ENCODE measurements at places on chromosomes 2 and 18. TPM values are rescaled to one million over a fixed set of nuclear protein-coding genes. Genes with fewer than 3 reads are reported as not detected.

ZSWIM2 gene
- total RNA-seq: not detected

DNA sequence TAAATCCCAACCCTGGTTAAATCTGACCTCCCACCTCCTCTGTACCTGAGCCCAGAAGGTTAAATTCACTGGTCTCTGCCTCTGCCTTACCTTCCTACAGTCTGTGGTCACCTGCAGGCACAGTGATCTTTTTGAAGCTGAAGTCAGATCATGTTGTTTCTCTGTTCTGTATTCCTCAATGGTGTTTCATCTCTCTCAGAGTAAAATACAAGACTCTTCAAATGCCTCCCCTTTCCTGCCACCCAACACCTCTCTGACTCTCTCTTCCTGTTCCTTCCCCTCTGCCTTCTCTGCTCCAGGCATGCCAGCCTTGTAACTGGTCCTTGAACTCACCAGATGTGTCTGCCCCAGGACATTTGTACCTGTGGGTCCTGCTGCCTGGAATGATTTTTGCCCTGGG lies 219.3 kb downstream of the UXS1 start:
- no peak for DNase-seq

DNA sequence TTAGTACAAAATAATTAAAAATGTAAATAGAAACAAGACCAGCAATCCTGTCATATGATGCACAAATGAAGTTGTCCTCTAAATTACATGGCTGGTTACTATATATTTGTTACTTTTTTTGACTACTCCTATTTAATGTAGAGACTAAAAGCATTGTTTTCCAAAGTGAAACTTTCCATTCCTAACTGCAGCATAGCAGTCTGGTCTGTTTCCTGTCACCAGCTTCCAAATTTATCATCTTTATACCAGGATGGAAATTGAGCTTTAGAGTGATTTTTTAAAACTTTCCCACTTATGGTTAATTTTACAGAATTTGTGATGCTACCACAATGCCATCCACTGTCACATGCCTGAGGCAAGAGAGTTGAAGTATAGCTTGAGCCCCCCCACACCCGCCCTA lies 33.5 kb upstream of the RAB27B start:
- no peak for DNase-seq

- DNase-seq: no peak
Measured at GRCh38 chr18:79942211-79942610, 9.2 kb downstream of the SLC66A2 start.

GRCh38 chr2:42030829-42031228 lies 17.0 kb upstream of the PKDCC start:
- no peak for DNase-seq

GRCh38 chr2:673016-673415 lies 4.2 kb downstream of the TMEM18 start:
- no peak for DNase-seq

- DNase-seq: no peak
Measured at GRCh38 chr18:44791520-44791919, 110.8 kb downstream of the SETBP1 start.

GRCh38 chr2:222424276-222424728 lies at the start of gene SGPP2:
TSS of gene SGPP2 (plus strand) at chr2:222424543. CDS start at chr2:222424603, 60 bp downstream.
- DNase-seq: no peak

All from activated CD8-positive, alpha-beta T cell treated with anti-CD3 and anti-CD28 coated beads, Interleukin-2, amount 10 ng/mL, durations not matched to agents 7 days and 5 days (primary cell).